ENCODE measurements at places on chromosomes 7 and 10.

DNA sequence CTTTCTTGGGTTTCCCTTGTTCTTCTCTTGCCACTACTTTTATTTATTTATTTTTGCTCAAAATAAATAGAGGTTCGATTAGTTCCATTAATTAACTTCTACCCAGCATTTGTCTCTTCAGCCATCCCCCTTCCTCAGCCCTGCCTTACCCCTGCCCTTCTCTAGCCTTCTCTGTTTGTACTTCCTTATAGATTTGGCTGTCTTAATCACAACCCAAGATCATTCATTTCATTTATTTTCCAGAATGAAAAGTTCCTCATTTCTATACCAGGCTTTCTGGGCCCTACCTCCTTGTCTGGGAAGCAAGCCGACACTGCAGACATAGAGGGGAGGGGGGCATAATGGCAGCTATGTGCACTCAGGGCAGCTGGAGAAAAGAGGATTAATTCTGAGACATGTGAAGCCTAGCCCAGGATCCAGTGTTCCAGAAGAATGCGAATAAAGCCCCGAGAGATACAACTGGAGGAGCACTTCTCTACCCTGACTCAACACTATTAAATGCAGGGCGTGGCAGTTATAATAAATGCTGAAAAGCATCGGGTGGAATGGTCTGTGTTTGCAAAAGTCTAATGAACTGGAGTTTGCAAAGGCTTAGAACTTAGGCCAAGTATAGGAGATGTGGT lies 6.4 kb upstream of the PDCD4 start:
- DNase-seq, result peak; percentile 92

GRCh38 chr7:77837275-77837674 lies 38.7 kb downstream of the PHTF2 start:
- DNase-seq, result no peak

GRCh38 chr10:128150561-128150960 lies 24.3 kb upstream of the MKI67 start:
- DNase-seq, result no peak

- peak; percentile 49 for DNase-seq
Observed at GRCh38 chr10:43796781-43797180, 148.1 kb upstream of the ZNF32 start.

GRCh38 chr7:11300241-11300640 lies 326.6 kb downstream of the PHF14 start:
- no peak for DNase-seq

DNA sequence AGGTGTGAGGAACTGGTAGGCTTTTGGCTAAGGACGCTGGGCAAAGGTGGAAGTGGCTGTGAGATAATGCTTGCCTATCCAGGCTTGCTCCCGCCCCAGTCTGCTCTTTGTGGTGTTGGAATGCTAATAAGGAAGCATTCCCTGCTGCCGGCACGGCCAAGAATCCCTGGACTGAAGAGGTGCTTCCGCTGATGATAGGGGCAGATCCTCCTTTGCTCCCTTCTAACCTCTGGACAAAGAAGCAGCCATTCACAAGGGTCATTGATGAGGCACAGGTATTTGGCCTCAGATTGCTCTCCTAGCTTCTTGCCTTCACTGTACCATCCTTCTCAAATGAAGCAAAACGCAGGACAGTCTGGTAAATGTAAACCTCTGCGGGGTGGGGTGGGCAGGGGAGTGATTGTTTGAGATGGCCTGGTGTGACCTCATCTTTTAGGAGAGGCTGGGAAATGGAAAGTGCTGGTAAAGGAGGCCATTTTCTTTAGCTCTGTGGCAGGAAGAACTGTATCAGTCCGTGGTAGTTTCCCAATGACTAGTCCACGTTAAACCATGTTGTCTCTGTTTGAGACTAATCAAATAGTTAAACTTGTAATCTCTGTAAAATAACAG lies 1.7 kb downstream of the PGAM1 start:
- DNase-seq, result peak; percentile 39

GRCh38 chr7:156094350-156095146 lies 282.3 kb upstream of the SHH start:
- DNase-seq, result no peak

DNA sequence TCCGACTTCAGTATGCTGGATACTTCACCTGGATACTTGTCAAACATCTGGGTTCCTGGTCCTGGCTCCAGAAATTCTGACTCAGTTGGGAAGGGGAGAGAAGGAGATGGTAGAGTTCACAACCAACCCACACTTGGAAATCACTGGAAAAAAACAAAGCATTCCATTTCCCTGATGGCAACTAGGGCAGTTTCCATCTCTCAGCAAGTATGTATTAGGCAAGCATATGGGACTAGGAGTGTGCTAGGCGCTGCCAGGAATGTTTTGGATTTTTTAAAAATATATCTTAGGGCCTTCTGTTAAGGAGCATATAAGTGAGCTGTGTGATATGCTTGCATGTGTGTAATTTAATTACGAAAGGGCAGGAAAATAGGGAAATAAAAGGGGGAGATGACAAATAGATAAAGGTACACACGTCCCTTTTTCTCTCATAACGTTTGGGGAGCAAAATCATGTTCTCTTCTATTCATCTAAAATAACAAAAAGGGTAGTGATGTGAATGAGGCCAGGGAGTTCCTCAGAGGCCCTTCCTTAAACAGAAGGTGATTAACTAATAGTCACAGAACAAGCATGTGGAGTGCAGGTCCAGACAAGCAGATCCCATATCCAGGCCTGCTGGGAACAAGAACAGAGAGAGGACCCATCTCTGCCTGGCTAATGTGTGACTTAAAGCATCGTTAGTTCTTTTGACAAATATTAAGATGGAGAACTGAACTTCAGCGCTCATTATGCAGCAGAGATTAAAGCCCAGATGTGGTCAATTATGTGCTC lies 64.5 kb upstream of the NFE2L3 start:
- DNase-seq, result peak; percentile 69

DNA sequence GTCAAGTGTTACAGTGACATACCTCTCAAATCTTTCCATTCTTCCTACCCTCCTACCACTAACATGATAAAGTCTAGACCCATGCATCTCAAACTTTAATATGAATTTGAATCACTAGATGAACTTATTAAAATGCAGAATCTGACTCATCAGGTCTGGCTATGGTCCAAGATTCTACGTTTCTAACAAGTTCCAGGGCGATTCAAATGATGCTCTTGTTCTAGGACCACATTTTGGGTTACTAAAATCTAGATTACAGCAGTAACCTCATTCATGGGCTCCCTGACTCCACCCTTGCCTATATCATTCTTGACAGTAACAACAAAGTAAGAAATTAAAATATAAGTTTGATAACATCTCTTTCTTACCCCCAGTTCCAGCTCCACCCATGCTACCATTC lies 124.8 kb upstream of the LSM8 start:
- no peak for DNase-seq

GRCh38 chr7:23477962-23478866 lies 7.9 kb upstream of the IGF2BP3 start:
- no peak for DNase-seq

GRCh38 chr7:65980478-65981250 lies 1.3 kb downstream of the GUSB start:
- DNase-seq, result no peak

DNA sequence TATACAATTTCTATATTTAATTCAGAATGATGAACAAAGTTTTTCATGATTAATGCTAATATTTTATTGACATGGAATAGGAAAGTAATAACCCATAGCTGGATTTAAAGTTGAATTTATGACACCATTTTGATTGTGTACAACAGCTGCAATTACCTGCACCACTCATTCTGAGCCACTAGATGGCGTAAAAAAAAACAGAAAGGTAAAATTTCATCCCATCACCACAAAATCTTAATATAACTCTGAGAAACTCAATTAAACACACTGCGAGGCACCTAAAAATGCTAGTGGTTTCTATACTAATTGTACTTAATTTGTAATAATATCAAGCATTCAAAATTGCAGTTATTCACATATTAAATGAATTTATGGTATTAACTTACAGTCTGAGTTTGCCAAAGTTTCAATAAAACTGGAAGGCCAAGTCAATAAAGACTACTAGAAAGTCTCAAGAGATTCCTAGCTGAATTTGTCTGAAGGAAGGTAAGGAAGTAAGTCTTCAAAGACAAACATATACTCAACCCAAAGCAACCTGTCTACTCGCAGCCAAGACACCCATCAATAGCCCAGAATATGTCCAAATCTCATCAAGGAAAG lies 182.5 kb downstream of the SKAP2 start:
- peak; percentile 32 for DNase-seq

GRCh38 chr7:137904833-137905232 lies 58.1 kb upstream of the DGKI start:
- peak; percentile 37 for DNase-seq

- no peak for DNase-seq
Observed at GRCh38 chr7:149202831-149203231, 7.5 kb downstream of the ZNF282 start.

GRCh38 chr7:96408881-96409280 lies 87.0 kb upstream of the SLC25A13 start:
- DNase-seq, result no peak

DNA sequence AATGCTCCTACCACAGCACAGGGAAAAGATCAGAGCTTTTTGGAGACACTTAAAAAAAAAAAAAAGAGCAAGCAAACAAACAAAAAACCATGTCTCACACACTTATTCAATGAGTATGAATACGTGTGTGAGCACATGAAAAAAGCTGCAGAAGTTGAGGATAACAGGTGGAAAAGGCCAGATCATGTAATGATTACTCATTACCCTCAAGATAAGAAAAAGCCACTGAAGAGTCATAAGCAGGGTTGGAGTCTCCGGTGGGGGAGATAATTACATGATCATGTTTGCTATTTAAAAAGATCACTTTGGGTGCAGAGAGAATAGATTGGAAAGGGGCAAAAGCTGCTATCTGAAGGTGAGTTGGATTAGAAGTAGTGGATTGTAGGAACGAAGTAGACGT lies 77.0 kb downstream of the POU6F2 start:
- DNase-seq, result peak; percentile 47

DNA sequence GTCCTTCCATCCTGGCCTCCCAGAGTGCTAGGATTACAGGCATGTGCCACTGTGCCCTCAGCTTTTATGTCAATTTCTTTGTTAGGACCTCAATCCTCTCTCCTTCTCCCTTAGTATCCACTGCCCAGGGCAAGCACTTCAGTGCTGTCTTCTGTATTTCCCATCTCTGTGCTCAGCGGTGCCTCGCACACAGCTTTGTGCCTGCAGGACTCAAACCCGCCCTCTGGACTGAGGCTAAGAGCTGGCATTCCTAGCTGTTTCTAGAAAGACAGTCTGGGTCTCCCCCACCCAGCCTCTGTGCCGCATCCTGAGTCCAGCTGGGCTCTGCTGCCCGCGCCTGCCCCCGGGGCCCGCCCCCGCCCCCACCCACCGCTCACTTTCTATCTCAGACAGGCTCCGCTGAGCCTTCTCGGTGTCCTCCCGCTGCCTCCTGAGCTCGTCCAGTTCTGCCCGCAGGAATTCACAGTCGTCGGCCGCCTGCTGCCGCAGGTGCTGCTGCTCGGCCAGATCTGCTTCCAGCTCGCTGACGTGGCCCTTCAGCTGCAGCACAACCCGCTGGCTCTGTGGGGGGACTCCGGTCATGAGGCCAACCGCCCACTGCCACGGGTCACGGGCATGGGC lies 67.3 kb downstream of the SPDYE5 start:
- DNase-seq, result peak; percentile 55

- DNase-seq, result no peak
Observed at GRCh38 chr7:18262058-18262457, 233.5 kb upstream of the HDAC9 start.

GRCh38 chr7:38744746-38745145 lies 113.6 kb upstream of the AMPH start:
- DNase-seq, result no peak

DNA sequence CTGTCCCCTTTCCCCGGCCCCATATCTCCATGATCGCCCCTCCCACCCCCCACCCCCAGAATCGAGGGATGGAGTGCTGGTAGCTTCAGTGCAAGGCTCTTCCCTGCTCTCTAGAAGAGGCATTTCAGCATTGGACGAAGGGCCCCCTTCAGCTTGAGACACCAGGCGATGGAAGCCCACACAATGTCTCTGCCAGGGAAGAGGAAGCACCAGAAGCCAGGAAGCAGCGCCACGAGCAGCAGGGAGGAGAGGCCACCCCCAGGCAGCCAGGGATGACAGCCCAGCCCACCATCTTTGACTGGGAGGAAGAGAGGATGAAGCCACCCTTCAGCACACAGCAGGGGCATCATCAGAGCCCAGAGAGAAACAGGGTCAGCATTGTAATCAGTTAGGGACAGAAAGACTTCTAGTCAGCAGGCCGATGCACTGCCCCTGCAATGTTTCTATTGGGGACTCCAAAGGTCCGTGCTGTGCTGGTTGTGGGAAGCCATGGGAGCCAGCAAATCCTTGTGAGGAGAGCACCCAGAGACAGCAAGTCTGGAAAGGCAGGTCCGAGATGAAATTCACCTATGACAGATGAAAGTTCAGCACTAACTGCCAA lies 15.7 kb downstream of the TMEM72 start:
- no peak for DNase-seq

DNA sequence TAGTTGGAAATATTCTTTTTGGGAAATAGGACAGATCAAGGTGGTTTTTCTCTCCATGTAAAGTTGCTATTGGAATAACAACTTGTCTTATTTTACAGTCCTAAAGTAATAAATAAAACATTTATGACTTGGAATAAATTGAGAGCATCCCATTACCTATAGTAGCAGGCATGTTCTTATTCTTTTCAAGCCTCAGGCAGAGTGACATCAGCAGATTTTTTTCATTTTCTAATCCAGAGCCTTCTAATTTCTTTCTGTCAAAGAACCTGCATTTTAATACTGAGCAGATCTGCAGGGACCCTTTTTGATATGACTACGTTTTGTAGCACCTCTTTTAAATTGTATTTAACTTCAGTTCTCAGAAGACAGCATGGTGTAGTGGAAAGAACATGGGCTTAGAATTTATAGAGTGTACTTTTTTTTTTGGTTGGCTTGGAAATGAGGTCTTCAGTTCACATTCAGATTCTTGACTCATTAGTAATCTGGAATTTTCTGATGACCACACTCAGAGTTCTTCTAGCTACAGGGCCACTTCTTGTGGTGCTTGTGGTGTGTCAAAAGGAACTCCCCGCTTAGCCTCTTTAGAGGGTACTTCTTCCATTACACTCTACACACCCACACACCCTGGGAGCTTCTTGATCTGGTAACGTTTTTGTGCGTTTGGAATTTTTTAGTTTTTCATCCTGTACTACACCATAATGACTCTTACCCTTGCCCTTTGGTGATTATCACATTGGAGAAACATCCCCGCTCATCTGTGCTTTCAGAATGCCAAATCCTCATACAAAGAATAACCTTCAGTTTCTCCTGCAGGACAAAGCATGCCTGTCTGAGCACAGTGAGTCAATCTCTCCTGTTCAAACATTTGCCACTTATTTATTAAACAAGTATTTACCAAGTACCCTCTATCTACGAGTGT lies 34.6 kb downstream of the AGK start:
- no peak for DNase-seq

GRCh38 chr7:126750207-126750911 lies 502.4 kb downstream of the GRM8 start:
- no peak for DNase-seq

DNA sequence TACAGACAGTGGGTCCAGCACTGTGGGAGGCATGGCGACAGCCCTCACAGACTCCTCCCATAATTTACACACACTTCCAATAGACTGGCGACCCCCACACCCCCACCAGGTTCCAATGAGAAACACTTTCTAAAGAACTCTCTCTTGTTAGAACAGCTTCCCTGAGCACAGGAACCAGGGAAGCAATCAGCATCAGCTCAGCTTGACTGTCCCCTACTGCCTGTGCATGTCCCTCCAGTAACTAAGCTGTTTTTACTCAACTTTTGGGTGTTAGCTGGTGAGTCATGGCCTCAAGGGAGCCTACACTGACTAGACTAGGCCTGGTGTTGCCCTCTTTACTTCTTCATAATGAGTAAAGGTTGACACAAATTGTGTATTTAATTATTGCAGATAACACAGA lies 32.6 kb upstream of the HERPUD2 start:
- no peak for DNase-seq

Measured in NCI-H82 (cell line).